ENCODE measurements at places on chromosomes 6 and 20.

- DNase-seq, result no peak
Observed at GRCh38 chr20:55934146-55934545, 71.2 kb downstream of the CBLN4 start.

DNA sequence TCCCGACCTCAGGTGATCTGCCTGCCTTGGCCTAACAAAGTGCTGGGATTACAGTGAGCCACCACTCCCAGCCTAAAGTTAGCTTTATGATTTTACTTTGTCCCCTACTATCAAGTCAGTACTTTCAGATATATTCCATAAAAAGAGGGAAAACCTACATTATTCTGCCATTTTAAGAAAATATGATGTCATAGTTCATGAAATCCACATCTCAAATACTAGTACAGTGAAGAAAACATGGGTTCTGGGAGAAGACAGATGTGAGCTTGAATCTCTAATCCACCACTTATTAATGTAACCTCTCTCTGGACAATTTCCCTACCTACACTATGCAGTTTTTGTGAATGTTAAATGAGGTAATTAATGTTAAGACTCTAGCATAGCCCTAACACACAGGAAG lies 74.5 kb downstream of the PDE10A start:
- no peak for DNase-seq

DNA sequence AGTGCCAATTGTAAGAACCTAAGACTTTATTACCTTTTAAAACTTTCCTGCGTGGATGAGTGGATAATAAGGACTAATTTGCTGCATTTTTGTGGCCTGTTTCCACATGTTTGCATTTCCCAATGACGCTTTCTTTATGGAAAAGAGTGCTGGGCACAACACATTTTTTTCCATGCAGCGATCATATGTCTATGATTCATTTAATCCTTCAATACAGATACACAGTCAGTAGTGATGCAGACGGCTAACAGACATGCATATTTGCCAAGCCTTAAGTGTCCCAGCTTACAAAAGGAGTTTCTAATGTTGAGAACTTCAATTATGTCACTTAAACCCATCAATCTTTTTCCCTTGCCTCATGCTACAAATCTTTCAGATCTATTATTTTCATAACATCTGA lies 239.8 kb upstream of the PREP start:
- peak; percentile 70 for DNase-seq

DNA sequence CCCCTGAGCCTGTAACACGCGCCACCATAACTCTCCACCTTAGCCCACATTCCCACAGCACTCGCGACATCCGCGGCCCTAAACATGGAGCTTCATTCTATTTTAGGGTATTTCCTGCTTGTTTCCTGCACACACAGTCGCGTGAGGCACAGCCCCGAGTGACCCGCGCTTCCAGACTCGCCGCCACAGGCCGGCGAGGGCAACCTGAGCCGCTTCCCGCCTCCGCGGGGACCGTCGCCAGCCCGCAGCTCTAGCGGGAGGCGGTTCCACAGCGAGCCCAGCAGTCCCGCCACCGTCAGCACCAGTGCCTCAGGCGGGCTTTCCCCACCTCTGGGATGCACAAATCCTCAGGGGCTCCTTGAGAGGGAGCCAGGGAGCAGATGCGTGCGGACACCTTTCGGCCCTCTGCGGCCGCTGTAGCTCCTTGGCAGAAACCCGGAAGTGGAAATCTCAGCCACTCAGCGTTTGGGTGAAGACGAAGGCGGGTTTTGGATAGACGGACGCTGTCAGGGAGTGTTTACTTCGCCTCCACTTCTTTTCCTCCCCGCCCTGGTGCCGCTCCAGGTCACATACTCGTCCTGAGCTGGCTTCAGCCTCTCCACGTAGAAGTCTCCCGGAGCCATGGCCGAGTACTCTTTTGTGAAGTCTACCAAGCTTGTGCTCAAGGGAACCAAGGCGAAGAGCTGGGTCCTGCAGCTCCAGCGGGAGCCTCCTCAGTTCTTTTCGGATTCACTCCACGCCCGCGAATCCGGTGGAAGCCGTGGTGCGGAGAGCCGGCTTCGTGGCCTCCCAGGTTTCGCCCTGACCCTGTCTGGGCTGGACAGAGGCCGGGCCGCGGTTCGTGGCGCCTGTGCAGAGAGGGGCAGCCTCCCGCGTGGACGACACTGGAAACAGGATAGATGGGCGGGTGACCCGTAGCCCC lies 2177.4 kb upstream of the DEFB115 start:
- no peak for DNase-seq

- no peak for DNase-seq
Observed at GRCh38 chr20:59568509-59569024, 35.8 kb upstream of the PHACTR3 start.

- DNase-seq, result no peak
Observed at GRCh38 chr6:43524483-43524961, 7.6 kb downstream of the POLR1C start.

DNA sequence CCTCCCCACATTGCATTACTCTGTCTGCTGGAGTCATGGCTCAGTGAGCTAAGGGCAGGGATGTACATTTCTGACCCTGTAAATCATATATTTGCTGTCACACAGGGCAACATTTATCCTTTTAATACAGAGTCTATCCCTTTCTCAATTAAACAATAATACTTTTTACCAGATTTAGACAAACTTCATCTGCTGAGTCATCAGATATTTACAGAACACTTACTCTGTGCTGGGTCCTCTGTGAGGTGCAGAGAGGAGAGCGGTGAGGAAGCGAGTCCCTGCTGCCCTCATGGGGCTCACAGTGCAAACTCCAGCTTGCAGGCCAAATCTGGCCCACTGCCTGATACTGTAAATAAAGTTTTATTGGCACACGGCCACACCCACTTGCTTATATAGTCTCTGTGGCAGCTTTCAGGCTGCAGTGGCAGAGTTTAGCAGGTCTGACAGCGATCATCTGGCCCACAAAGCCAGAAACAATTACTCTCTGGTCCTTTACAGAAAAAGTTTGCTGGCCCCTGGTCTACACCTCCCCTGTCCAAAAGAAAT lies 144.5 kb downstream of the CDH26 start:
- DNase-seq, result no peak

DNA sequence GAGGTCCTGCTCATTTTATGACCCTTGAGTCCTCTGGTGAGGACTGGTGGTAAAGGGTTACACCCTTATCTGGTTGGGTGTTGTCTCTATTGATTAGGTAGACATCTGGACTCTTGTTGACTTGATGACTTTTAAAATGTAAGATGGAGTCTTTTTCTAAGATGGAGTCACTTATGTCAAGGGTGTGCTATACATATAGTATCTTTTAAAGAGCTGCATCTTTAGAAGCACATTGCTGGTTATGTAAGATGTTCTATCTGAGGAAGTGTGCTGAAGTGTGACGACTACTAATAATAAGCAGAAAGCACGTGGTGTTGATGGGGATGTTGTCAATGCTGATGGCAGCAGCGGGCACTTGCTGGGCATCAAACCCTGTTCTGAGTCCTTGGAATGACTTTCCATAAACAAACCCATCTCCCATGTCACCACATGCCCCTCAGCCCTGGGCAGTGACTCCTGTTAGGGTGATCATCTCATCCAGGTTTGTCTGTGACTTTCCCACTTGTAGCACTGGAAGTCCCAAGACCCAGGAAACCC lies 229.6 kb downstream of the EYA2 start:
- DNase-seq, result peak; percentile 47

DNA sequence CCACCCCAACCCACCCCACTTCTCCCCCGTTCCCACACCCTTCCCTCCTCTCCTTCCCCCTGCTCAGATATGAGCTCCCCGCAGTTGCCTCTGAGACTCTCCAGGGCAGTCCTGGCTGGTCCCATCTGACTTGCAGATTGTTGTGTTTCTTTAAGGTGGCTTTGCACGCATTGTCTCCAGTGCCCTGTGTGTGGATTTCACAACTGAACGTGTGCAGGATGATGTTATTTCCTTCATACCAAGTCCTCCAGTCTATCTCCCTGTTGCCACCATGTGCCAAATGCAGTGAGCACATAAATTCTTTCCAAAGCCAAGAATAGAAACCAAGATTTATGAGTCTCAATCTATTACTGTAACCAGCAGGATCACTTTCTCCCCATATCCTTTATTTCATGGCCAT lies 79.1 kb downstream of the TMEM242 start:
- DNase-seq, result no peak

DNA sequence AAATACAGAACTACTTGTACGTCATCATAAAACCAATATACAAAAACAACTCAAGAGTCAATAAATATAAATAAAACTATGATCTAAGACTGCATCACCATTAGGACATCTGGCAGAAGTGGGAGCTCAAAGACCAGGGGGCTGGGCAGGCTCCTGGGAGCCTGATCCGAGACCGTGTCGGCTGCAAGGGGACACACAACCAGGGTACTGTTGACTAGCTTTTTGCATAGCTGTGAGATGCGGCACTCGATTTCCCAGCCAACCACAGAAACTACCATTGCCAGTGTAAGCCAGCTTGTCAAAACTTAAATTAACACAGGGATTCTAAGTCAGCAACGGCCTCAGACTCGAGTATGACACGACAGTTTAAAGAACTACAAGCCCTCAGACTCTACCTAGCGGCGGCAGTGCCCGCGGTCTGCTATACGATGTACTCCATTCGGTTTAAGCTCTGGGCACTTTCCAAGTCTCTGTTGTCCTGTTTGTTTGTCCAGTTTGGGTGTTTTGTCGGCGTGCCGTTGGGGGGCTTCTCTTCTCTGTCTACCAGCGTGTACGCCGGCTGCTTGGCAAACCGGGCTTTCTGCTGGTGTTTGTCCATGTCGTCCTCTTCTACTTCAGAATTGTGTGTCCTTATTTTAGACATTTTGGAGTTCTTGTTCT lies 34.6 kb downstream of the JAG1 start:
- DNase-seq, result no peak

DNA sequence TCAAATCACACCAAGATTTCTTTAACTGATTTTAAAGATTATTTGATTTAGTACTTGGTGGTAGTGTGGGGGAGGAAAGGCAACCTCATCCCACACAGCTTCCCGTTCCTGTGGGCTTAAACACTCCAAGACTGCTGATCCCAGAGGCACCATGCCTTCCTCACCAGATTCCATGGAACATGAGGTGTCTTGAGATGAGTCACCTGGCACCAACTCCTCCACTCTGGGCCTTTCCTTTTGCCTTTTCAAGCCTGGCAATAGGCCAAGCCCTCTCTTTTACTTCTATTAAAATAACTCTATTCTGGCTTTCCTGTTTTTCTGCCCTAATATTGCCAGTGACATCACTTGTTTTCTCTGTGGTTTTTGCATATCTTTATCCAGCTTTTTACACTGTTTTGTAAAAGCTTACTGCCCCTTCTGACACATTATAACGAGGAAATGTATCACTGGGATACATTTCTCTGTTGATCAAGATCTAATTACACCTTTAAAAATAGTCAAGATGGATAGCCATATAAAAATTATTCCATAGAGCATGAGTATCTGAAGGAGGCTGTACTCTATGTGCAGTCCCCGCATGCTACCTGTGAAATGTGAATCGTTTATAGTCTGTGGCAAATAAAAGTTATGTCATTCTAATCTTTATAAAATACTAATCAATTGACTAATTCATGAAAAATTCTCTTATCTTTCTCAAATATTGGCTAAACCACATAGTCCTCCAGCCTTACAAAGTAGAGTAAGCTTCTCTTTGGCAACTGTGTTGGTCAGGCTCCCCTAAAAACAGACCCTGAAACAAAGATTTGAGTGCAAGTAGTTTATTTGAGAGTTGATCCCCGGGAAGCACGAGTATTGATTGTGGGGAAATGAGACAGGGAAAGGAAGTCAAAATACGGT lies 257.8 kb upstream of the KCNQ5 start:
- DNase-seq, result peak; percentile 92

- no peak for DNase-seq
Observed at GRCh38 chr6:41502917-41503671, 43.1 kb upstream of the FOXP4 start.

GRCh38 chr6:165605901-165606739 lies 56.9 kb downstream of the PDE10A start:
- no peak for DNase-seq

DNA sequence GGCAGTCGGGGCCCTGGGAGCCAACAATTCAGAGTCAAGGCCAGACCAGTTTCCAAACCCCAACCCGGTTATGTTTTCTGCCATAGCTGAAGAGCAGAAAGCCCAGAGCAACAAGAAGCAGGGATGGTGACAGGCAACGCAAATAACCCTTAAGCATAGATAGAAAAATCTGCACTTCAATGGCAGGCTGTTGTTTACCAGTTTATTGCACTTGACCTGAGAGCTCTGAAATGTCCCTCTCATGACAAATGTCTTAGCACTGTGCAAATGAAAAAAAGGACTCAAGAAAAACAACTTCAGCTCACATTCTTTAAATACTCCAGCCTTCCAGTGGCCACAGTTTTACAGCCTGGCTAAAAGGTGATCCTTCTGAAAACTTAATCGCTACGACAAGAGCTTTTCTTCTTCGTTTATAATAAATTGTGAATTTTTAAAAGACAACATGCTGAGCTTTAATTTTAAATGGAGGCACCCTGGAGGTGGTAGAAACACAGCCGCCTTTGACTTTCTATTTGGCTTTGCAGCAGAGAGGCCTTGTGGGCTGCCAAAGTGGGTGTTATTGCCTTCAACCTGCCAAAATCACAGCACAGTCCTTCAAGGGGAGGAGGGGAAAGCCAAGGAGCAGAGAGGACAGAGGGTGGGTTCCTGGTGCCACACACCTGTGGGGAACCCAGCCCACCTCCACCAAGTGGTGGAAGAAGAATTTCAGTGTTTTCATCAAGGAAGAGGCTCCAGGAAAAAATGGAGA lies 289.5 kb upstream of the CDYL start:
- no peak for DNase-seq

- no peak for DNase-seq
Observed at GRCh38 chr6:156555116-156555515, 222.1 kb upstream of the ARID1B start.

All from RWPE1 (cell line).